ENCODE measurements at places on chromosomes 7 and 10.

DNA sequence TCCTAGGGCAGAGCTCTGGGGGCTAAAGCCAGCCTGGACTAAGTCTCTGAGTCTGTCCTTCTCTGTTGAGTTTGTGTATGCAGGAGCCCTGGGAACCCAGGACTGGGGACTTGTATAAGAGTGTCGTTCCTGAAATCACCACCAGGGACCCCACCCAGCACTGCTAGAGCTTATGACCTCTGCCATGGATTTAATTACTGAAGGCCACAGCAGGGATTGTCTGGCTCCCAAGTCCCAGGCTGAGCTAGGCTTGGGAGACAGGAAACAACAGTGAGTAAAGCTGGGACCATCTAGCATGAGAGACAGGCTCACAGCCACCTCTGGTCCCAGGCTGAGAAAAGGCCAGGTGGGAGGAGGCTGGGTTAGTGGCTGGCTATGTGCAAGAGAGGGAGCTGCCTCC is 1.4 kb upstream of the TSPAN15 start:
- peak; percentile 79 for DNase-seq

GRCh38 chr10:69866688-69867461 is 65.2 kb downstream of the COL13A1 start:
- DNase-seq, result no peak

- DNase-seq, result no peak
These were observed 375.2 kb downstream of the ARL4A start for GRCh38 chr7:13062631-13063030.

- DNase-seq, result no peak
These were observed 18.0 kb downstream of the GRID1 start for GRCh38 chr10:86348321-86349210.

GRCh38 chr10:131141207-131141606 is 170.3 kb downstream of the TCERG1L start:
- DNase-seq, result no peak

GRCh38 chr10:49393757-49394156 is 2.1 kb downstream of the DRGX start:
- DNase-seq, result no peak

DNA sequence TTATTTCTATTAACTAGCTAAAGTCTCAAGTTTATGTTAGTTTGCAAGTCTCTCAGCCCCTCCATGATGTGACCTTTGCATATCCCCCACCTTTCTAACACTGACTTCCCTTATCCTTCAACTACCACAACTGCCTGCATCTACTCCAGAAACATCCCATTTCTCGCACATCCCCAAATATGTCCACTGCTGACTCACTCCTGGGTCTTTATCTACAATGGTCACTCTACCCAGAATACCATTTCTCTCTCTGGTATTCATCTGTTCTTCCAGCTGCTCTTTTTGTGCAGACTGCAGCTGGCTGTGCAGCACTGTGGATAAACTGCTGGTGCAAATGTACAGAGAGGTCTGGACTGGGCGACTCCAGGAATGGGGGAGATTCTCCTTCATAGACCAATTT is 32.7 kb upstream of the PRSS1 start:
- DNase-seq, result no peak

DNA sequence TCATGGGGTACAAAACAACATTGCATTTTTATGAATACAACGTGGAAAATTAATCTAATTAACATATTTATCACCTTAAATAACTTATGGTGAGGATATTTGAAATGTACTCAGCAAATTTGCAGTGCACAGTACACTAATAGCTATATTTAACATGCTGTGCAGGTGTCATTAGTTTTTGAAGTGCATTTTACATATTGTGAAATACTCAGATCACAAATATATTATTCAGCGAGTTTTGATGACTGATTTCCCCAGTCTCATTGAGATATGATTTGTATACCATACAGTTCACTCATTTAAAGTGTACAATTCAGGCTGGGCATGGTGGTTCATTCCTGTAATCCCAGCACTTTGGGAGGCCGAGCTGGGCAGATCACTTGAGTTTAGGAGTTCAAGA is 59.5 kb downstream of the TET1 start:
- no peak for DNase-seq

DNA sequence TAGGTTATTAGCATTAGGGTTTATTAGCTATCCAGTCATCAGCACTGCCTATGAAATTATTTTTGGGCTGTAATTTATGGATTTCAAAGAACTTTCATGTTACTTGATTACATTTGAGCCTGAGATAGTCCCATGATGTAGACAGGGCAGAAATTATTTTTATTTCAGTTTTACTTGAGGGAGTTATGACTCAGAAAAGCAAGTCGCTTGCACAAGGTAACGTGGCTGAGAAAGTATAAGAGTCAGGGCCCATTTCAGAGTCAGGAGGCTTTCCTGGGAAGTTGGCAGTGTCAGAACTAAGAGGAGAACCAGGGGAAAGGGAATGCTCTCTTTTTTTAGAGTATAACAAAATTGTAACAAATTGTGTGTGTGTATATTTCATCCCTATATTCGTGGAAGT is 16.5 kb downstream of the GATA3 start:
- no peak for DNase-seq

DNA sequence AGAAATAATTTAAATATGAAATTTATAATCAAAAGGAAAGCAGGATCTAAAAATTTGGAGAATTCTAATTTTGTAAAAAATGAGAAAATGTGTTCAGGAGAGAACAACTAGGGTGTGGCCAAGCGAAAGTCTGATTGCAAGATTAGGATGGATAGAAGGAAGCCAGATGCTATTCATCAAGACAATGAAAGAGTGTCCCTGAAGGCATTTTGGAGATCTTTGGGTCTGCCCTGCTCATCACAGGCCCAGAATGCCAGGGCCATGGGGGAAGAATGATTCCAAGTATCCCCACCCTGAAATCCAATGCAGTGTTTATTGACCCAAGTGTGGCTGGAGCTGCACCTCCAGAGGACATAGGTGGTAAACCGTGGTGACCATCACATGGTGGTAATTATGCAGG is 724.0 kb upstream of the FZD8 start:
- no peak for DNase-seq

GRCh38 chr10:61779276-61779675 is 116.5 kb downstream of the CABCOCO1 start:
- DNase-seq, result no peak

DNA sequence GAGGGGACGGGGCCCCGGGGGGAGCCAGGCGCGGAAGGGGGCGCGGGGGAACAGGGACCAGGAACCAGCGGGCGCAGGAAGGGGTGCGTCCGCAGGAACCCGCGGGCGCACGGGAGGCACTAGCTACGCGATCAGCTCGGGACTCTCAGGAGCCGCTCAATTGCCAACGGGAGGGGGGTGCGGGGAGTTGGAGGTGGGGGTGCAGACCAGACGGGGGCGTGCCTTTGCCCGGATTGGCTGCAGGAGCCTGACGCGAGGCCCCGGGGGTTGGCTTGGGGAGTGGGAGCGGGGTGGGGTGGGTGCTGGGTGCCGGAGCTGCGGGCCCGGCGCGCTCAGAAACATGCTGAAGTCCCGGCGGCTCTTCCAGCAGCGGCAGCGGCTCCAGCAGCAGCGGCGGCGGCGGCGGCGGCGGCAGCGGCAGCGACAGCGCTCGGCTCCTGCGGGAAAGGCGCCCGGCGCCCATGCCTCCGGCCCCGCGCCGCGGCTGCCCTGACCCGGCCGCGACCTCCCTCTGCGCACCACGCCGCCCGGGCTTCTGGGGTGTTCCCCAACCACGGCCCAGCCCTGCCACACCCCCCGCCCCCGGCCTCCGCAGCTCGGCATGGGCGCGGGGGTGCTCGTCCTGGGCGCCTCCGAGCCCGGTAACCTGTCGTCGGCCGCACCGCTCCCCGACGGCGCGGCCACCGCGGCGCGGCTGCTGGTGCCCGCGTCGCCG is at the start of gene ADRB1:
Gene ADRB1 (plus strand): TSS at position 335 of the 715 bp plus-strand sequence. CDS start 267 bp downstream, at position 602.
- peak; percentile 69 for DNase-seq

DNA sequence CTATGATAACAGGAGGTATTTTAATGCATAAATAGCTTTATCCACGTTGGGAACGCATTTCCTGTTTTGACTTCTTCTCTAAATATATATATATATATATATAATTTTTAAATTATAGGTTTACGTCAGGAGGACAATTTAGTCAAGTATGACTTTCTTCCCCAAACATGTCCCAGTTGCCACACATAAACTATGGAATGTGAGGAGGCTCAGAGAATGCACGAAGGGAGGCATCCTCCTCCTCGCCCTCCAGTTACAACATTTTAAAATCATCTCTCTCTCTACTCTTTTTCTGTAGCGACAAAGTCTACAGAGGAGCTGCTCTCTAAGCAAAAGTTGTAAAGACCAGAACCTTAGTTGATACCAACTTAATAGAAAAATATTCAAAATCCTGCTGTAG is 106.9 kb upstream of the LYZL1 start:
- DNase-seq, result no peak

DNA sequence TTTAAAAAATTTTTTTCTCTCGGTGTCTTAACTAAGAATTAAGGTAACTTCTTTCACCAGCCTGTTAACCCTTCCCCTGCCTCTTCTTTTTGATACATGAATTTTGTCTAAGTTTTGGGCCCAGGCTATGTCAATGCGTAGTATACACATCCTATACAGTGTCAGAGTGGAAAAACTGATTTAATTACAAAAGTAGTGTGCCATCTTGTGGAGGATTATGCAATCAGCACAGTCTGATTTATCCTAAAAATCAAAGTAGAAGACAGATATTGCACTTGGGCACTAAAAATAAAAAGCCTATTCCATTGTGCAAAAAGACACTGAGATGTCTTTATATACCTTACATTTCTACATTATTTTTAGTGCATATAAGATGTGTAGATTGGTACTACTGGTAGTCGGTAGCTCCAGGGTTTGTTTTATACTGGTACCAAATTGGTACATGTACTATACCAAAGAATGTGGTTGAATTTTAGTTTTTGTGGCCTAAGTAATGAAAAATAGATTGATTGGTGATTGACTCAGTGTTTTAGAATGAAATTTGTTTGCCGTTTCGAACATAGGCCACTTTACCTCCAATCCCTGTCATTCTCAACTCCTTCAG is 96.6 kb downstream of the MKLN1 start:
- DNase-seq, result peak; percentile 50

DNA sequence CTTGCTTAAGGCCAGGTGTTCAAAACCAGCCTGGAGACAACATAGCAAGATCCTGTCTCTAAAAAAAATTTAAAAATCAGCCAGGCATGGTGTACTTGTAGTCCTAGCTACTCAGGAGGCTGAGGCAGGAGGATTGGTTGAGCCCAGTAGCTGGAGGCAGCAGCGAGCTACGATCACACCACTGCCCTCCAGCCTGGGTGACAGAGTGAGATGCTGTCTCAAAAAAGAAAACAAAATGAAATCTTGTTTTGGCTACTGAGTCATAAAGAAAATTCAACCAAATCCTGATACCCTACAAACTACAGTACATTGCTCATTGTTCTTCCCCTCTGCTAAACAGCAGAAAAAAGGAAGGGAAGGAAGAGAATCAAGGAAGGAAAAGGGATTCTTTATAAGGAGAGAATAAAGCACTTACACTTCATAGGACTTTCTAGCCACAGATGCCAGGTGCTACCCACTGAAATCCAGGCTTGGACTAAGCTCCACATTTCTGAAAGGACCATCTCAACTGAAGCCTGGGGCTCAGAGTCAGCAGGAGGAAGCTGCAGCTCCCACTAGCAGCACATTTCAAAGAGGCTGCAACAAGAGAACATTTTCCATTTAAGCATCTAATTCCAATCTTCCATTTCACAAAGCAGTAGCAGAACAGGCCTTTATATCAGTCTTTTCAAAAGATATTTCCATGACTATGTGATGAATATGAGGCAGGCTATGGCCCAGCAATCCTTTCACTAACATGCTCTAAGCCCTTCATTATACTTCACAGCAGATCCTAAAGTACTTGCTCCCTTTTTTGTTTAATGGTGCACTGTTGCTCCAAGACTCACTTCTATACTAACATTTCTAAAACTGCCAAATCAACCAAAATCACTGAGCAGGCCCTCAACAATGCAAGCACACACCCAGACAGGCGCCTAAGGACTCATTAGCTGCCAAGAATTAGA is 13.5 kb downstream of the TNPO3 start:
- no peak for DNase-seq

- DNase-seq, result no peak
These were observed 77.1 kb downstream of the MAP3K8 start for GRCh38 chr10:30510932-30511700.

GRCh38 chr10:71964098-71964742 is at the start of gene CHST3:
CHST3 (plus strand) TSS chr10:71964395; CDS start chr10:72005843, 41,448 bp downstream.
- DNase-seq, result no peak

- peak; percentile 55 for DNase-seq
These were observed 85.8 kb upstream of the EGFR start for GRCh38 chr7:54932818-54933543.

- DNase-seq, result no peak
These were observed 42.2 kb downstream of the SLC29A4 start for GRCh38 chr7:5324961-5325360.

DNA sequence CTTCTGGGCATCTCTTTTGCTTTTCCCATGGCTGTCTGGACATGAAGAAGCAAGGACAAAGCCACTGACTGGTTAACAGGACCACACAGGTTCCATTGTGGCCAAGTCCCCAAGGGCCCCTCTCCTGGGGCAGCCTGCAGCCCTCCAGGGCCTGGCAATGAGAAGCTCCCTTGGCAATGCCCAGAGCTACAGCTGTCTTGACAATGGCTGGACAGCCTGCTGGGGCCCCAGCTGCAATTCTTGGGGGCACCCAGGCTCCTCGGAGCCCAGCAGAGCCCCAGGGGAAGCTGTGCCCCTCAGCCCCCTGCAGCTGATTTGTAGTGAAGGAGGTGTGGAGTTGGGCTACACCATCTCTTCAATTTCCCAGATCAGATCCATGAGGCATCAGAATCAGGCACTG is 384.9 kb upstream of the PODXL start:
- DNase-seq, result no peak

DNA sequence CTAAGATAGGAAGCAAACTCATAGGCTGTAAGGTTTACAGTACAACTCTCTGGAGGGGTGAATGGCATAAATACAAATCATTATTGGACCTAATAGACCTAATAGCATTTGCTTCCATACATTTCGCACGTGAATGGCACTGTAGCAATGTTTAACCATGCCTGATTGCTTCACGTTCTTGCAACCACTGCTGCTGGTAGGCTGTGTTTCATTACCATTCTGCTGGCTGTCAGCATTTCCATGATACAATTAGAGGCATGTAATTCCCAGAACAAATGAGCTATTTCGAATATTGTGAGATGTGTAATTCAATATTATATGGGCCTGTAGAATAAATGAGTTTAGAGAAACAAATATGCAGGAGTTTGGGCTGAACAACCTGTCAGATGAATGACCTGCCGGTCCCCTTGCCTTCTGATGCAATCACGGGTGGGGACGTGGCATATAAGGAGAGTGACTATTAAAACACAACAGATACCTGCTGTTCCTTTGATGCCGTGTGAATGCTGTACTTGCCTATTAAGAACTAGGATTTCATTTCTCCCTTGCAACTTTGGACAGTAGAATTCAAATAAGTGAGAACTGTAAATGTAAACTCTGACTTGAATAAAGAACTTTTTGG is 393.4 kb downstream of the ACTR3B start:
- DNase-seq, result no peak

GRCh38 chr10:92052088-92052487 is 128.5 kb downstream of the BTAF1 start:
- DNase-seq, result no peak

DNA sequence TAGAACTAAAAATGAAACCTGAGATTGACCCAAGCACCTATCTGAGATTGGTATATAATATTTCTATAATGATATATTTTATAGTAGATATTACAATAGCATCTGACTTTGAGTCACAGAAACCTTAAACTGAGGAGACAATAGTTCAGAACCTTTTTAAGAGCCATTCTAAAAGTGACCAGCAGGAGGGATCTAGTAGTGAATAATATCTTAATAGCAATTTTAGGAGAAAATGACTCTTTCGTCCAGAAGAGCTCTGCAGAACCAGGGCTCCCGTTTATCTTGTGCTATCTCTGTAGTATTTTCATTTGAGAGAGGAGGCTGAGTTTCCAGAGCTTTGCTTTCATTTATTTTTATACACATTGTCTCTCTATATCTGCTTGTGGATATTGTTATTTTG is 68.1 kb downstream of the PODXL start:
- no peak for DNase-seq

Data from SW 1271 (cell line).